ENCODE measurements at places on chromosomes 2 and 18.

DNA sequence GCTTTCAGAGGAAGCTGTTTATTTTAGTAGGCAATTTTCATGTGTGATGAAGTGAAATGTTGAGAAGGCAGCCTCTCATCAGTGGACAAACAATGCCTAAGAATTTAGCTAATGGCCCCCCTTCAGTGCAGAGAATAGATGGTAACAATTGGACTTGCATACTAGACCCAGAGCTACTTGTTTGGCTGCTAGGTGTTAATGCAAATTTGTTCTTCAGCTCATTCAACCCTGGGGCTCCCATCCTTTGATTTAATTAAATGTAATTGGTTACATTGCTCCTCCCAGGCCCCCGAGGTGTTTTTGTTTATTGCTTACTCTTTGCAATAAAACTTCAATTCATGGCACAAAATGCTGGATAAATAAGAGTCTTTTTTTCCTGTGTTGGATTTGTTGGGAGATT lies 68.6 kb downstream of the CAMKMT start:
- DNase-seq = no peak

DNA sequence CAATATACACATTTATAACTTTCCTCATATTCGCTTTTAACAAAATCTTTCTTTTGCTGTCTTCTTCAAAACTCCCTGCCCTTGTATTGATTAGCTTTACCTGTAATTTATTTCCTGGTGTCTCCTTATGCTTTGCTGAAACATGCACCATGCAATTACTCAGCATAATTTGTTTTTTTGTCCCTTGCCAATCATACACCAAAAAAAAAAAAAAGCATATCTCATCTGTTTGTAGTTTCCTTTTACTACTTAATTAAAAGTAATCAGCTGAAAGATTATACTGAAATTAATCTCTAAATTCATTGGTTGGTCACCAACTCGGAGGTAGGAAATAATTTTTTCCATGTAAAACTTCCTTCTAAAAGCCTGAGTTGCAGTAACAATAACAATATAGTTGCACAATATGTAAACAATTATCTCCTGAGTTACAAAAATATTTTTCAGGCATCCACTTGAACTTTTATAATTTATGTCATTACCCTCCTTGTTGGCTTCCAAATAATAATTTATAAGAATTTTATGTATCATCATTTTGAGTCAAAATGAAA lies 53.0 kb upstream of the ROCK1 start:
- no peak for DNase-seq

DNA sequence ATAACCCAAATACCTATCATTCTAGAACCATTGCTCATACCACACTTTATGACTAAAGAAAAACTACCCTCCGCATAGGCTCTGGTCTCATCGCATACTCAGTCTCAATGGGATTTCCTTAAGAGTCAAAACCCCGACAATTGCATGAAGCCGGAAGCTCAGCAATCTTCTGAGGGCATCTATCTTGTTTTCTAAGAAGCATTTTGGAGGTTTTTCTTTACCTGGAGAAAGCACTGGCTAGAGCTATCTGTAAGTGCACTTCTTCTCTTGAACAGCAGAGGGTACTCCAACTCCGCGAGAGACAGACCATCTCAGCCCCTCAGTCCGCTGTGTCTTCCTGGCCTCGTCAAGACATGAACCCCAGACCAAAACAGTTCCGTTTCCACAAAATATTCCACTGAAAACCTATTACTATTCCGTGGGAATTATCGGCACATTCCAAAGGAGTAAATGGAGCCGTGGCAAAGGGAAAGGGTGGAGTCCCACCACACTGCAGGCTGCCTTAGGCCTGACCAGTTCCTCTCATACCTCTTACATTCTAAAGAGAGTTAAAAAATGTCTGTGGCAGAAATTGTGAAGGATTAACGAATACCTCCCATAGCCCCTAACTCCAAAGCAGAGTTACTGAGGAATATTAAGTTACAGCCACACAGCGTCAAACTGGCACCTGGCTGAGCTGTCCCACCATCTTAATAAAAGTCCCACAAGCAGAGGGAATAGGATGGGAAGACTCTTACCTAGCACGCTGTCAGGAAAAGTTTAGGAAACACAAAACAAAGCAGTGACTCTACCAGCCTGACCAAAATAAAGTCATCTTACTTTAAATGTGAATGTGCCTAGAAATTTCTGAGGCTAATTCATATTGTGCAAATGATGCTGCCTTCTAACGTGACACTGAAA lies 325.6 kb upstream of the VRK2 start:
- no peak for DNase-seq

GRCh38 chr2:185990861-185991525 lies 252.4 kb downstream of the FSIP2 start:
- no peak for DNase-seq

GRCh38 chr2:99679518-99679917 lies 189.7 kb upstream of the REV1 start:
- no peak for DNase-seq

DNA sequence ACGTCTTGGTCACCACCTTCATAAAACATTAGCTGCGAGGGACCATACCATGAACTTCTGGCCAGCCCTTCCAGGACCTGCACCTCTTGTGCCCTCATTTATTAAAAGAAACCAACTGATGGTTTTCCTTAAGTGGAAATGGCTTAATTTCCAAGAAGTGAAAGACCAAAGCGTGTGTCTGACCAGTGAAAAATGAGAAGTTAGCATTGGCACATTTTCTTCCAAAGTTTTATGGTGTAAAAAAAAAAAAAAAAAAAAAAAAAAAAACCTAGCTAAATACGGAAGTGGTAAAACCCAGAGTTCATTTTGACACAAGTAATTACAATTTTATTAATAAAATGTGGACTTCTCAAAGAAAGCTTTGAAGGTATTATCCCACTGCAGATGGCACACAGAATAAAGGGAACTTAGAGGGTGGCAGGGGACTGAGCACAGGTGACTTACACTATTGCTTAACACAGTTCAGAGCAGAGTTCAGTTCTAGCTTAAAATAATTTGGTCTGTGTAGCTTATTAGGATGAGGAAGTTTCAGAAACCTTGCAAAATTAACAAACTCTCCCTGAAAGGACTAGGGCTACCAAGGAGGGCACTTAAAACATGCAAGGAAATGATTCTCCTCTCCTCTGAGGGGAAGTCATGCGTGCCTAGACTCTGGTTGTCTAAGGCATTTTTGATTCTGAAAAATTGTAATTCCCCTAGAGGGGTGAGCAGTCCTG lies 42.2 kb upstream of the EPG5 start:
- no peak for DNase-seq

GRCh38 chr2:96245609-96246390 lies 20.0 kb downstream of the TMEM127 start:
- DNase-seq = no peak

GRCh38 chr2:88913280-88913679 lies 221.8 kb downstream of the RPIA start:
- no peak for DNase-seq

- DNase-seq = no peak
These were observed 48.2 kb downstream of the PIGN start for GRCh38 chr18:62138461-62139235.

GRCh38 chr2:220893411-220893810 lies 678.7 kb downstream of the EPHA4 start:
- no peak for DNase-seq

DNA sequence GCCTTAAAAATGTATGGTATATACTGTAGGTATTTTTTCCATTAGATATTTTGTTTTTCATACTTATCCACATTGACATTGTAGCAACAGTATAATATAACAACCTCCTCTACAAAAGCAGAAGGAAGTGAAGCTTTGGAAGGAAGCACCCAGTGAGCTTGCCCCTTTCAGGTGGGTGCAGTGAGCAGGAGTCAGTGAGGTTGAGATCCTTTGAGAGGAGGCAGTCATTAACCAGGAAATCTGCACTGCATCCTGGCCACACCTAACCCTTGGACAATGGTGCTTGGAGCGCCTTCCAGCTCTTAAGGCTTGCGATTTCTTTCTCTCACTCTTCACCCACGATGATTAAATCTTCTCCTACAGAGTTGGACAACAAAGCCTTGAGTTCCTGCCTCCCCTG lies 13.9 kb downstream of the IL37 start:
- no peak for DNase-seq

GRCh38 chr2:98282109-98282508 lies 64.1 kb upstream of the CNGA3 start:
- no peak for DNase-seq

DNA sequence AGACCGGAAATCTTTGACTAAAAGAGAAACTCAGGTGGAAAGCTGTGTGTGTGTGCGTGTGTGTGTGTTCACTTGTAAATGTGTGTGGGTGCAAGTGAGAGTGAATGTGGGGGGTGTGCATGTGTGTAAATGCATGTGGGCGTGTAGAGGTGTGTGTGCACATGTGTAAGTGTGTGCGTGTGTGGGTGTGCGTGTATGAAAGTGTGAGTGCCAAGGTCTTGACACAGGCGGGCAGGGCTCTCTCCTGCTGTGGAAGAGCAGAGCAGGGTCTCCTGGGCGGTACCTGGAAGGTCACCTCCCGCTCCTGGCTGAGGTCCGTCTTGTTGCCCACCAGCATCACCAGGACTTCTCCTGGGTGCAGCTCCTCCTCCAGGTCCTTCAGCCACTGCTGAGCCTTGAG lies 10.6 kb downstream of the PRLH start:
- no peak for DNase-seq

DNA sequence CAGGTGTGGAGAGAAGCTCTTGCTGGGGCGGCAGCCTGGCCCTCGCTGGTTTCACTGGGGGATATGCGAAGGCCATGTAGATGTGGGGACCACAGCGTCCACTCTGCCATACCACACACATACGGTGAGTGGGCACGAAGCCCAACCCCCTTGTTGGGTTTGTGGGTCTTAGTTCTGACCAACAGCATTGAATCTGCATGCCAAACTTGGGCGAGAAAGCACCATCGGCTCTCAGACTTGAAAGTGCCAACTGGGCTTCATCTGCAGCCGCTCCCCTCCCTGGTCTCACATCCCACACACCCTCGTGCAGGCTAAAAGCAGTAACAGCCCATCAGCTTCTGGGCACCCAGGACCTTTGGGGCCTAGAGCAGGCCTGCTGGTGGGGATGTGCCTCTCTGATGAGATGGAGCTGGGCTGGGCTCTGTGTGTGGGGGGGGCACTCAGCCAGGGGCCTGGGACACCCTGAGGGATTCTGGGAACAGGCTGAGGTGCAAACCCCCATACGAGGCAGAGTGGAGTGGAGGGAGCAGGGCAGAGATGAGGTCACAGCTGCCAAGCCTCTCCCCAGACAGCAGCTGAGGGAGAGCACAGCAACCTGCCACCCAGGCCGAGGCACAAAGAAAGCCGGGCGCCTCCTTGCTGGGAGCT lies 264.4 kb downstream of the TWIST2 start:
- DNase-seq = no peak

DNA sequence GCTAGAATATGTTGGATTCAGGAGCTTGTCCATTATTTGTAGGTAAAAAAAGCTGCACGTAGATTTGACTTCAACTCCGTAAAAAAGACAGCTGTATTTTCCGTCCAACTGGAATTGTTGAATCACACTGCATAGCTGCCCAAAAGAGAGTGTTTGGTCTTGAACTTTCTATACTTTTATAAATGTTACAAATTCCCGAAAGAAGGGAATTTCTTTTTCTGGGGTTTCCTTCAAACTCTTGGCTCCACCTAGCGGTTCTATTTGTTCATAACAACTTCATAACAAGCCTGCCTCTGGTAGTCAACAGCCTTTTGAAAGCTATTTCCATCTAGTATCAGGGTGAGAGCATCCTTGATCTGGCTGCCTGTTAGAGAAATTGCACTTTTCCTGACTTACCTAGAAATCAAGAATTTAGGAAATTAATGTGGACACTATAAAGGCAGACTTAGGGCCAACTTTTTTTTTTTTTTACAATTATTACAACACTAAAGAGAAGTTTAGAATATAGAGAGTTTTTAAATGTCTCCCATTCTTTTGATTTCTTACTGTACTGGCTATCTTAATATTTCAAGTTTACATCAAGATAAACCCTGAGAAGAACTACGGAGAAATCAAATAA lies 48.1 kb downstream of the TMEM185B start:
- DNase-seq = no peak

DNA sequence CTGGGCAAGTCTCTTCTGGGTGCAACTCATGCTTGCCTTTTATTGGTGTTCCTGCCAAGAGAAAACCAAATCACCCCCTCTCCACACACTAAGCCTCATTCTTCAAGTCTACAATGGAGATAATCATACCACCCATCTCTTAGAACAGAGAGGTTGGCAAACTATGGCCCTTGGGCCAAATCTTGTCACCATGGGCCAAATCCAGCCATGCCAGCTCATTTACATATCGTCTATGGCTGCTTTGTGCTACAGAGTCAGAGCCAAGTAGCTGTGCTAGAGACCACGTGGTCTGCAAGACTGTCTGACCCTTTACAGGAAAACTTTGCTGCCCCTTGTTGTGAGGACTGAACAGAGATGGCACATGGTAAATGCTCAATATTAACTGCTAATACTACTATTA lies 270.3 kb upstream of the PARD3B start:
- DNase-seq = no peak

GRCh38 chr2:231917280-231918066 lies 8.7 kb downstream of the NPPC start:
- DNase-seq = no peak

DNA sequence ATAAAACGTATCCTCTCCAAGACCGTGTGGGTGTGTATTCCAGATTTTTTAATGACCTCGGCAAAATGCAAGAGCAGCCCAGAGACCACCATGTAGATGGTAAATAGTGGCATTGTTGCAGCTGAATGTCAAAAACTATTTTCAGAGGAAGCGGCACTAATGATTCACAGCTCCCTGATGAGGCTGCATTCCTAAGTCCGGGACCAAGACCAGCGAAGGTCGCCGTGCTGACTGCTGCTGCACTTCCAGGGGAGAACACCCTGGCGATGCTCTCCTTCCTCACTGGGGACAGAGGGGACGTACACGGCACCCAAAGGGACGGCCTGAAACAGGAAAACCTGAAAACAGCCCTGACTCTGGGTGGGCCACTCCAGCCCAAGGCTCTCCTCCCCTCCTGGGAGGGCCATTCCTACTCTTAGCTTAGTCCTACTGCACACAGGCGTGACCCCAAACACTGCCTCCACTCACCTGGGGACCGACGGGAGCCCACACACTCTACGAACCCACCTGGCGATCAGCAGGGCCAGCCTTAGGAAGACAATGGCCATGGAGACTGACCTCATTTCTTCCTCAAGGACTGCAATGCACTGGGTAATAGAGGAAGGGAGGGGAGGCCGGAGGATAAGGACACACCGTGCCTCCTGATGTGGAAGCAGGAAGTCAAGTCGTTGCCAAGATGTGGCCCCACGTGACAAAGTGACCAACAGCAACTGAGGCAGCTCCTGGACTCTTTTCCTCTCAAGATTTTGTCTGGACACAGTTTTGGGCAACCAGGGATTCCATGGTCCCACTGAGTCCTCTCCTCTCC lies 82.8 kb downstream of the ZNF516 start:
- no peak for DNase-seq

DNA sequence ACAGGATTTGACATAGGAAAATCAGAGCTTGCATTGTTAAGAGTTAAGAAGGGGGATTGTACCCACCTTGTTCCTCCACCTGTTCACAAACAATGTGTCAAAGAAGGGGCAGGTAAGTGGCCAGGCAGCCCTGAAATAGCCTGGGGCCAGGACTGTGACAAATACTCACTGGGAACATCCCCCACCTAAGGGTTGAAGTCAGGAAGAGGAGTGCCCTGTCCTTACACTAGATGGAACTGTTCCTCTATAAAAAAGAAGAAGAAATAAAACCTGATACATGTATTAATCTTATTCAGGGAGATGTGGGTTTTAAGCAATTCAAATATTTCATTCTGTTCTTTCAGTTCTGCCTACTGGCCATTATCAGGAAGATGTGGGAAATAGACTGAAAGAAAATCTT lies 41.9 kb downstream of the TACR1 start:
- no peak for DNase-seq

- DNase-seq = no peak
These were observed 273.0 kb downstream of the CCDC85A start for GRCh38 chr2:56456791-56457190.

- no peak for DNase-seq
These were observed 611 bp downstream of the NOL10 start for GRCh38 chr2:10688921-10689807.

Measured in stimulated activated naive CD4-positive, alpha-beta T cell treated with Interleukin-2 at 50 U/mL for 16 hours (primary cell).